Aortic smooth muscle cell (primary cell): ENCODE measurements at places on chromosomes 2 and 18. TPM values are rescaled to one million over a fixed set of nuclear protein-coding genes. Genes with fewer than 3 reads are reported as not detected.

The CYP26B1 gene
- total RNA-seq, result 0.25 and 0.92 TPM in 2 replicates

The COL4A3 gene
- 16.2 and 23.5 TPM in 2 replicates for total RNA-seq

The MORN2 gene
- 22.5 and 28.9 TPM in 2 replicates for total RNA-seq

The PRKCE gene
- 6.9 and 10.8 TPM in 2 replicates for total RNA-seq

The FIGN gene
- 1.3 and 2.2 TPM in 2 replicates for total RNA-seq

The SCG2 gene
- total RNA-seq, result 4.0 and 10.8 TPM in 2 replicates

The PRSS56 gene
- not detected in 2 replicates for total RNA-seq

The TMEM17 gene
- 2.2 TPM in 2 replicates for total RNA-seq

The GLI2 gene
- 2.4 and 2.9 TPM in 2 replicates for total RNA-seq

The CDK5R2 gene
- not detected in 2 replicates for total RNA-seq

The IL36B gene
- not detected in 2 replicates for total RNA-seq

The LCT gene
- total RNA-seq, result not detected in 2 replicates

The MAB21L4 gene
- total RNA-seq, result not detected in 2 replicates

The SYT4 gene
- not detected in 2 replicates for total RNA-seq

The IL1R1 gene
- total RNA-seq, result 49.0 and 63.5 TPM in 2 replicates

The ANKRD36C gene
- 22.2 and 24.5 TPM in 2 replicates for total RNA-seq

The SERPINB11 gene
- not detected in 2 replicates for total RNA-seq

The BUB1 gene
- total RNA-seq, result 19.3 and 28.0 TPM in 2 replicates
